ENCODE measurements at places on chromosomes 3 and 15. TPM values are rescaled to one million over a fixed set of nuclear protein-coding genes. Genes with fewer than 3 reads are reported as not detected.

The SOX14 gene
- not detected for total RNA-seq

The TTC21A gene
- total RNA-seq = 1.4 TPM

The PAK6 gene
- total RNA-seq = 1.5 TPM

The PDZRN3 gene
- total RNA-seq = 0.24 TPM

The CHST13 gene
- total RNA-seq = not detected

The BBX gene
- 37.7 TPM for total RNA-seq

The ZNF710 gene
- 27.3 TPM for total RNA-seq

The CLDN11 gene
- not detected for total RNA-seq

The ZIC1 gene
- 1.4 TPM for total RNA-seq

DNA sequence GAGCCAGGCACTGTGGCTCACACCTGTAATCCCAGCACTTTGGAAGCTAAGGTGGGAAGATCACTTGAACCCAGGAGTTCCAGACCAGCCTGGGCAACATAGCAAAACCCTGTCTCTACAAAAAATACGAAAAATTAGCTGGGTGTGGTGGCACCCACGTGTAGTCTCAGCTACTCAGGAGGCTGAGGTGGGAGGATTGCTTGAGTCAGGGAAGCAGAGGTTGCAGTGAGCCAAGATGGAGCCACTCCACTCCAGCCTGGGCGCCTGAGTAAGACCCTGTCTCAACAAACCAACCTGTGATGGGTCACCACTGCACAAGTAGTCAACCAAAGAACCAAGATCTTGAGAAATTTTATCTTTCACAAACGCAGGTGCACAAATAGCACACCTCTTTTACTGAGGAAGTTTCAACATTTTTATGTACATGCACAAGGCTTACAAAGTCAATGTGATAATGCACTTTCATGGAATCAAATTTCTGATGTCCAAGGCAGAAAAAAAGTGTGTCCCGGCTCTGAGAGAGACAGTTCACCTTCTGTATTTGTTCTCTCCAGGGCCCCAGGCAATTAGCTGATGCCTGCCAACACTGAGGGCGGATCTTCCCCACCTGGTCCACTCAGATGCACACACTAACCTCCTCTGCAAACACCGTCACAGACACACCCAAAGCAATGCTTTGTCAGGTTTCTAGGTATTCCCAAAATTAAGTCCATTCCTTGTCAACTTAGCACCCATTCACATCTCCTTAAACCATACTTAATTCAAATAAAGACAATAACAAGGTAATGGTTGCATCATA is 12.4 kb downstream of the ACAA1 start:
- no peaks in the 10 kb centered on the region for H3K4me1 ChIP-seq
- H3K36me3 ChIP-seq = peaks cover 5% of the 10 kb centered on the region
- DNase-seq = no peak
- no peak overlapping the region for H3K4me3 ChIP-seq
- no peaks in the 10 kb centered on the region for H3K27me3 ChIP-seq
- no peak overlapping the region for H3K27ac ChIP-seq

GRCh38 chr15:100997442-100997841 is 78.3 kb downstream of the LRRK1 start:
- no peaks in the 10 kb centered on the region for H3K27me3 ChIP-seq
- no peaks in the 10 kb centered on the region for H3K36me3 ChIP-seq
- no peak overlapping the region for H3K27ac ChIP-seq
- DNase-seq = no peak
- no peaks in the 10 kb centered on the region for H3K4me1 ChIP-seq
- H3K4me3 ChIP-seq = no peak overlapping the region

GRCh38 chr3:153338487-153338886 is 176.5 kb downstream of the RAP2B start:
- H3K4me3 ChIP-seq = no peak overlapping the region
- H3K27me3 ChIP-seq = no peaks in the 10 kb centered on the region
- H3K36me3 ChIP-seq = no peaks in the 10 kb centered on the region
- no peaks in the 10 kb centered on the region for H3K4me1 ChIP-seq
- no peak overlapping the region for H3K27ac ChIP-seq

DNA sequence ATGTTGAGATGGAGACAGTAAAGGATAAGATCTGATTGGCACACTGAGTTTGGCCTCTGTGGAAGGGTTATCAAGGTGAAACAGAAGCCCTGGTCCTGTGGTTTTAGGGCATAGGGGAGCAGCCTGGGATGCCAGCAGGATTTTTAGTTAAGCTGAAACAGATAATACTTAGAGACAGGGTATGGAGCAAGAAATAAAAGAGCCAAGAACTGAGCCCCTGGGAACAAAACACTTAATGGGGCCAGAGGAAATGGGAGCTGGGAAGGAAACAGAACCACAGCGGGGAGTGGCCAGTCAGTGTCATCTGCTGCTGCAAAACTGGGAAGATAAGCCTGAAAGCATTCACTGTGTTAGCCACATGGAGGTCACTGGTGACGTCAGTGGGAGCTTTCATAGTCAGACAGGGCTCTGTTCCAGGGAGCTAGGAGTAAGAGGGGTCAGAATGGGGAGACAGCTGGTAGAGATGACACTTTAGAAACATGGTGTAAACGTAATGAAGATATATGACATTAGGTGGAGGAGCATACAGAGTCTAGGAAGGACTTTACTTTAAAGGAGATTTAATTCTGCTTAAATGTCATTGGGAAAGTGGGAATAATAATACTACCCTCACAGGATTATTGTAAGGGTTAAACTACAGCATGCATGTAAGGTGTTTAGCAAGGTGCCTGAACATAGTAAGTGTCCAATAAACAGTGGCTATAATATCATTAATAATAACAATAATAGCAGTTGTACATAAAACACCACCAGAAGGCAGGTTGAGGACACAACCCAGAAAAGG is 172.7 kb upstream of the CTNNB1 start:
- H3K4me3 ChIP-seq = no peak overlapping the region
- no peaks in the 10 kb centered on the region for H3K27me3 ChIP-seq
- DNase-seq = peak; percentile 38

- H3K4me1 ChIP-seq = no peaks in the 10 kb centered on the region
- no peak for DNase-seq
- no peak overlapping the region for H3K4me3 ChIP-seq
- H3K27ac ChIP-seq = no peak overlapping the region
- H3K27me3 ChIP-seq = no peaks in the 10 kb centered on the region
Measured at GRCh38 chr15:73258271-73259108, 110.3 kb downstream of the HCN4 start.

- no peaks in the 10 kb centered on the region for H3K36me3 ChIP-seq
- DNase-seq = peak; percentile 81
- no peak overlapping the region for H3K27ac ChIP-seq
- no peak overlapping the region for H3K4me3 ChIP-seq
- H3K4me1 ChIP-seq = no peaks in the 10 kb centered on the region
Measured at GRCh38 chr3:194711913-194712312, 26.2 kb downstream of the FAM43A start.

- H3K36me3 ChIP-seq = no peaks in the 10 kb centered on the region
- H3K4me1 ChIP-seq = peaks cover 34% of the 10 kb centered on the region
- H3K27me3 ChIP-seq = no peaks in the 10 kb centered on the region
- no peak for DNase-seq
- no peak overlapping the region for H3K4me3 ChIP-seq
Measured at GRCh38 chr3:30741889-30742288, 135.5 kb downstream of the TGFBR2 start.

- no peak overlapping the region for H3K4me3 ChIP-seq
- DNase-seq = peak; percentile 10
- no peaks in the 10 kb centered on the region for H3K36me3 ChIP-seq
- H3K27ac ChIP-seq = no peak overlapping the region
- no peaks in the 10 kb centered on the region for H3K27me3 ChIP-seq
- H3K4me1 ChIP-seq = peaks cover 5% of the 10 kb centered on the region
Measured at GRCh38 chr3:88343264-88343663, 193.5 kb downstream of the C3orf38 start.

GRCh38 chr3:187709155-187709554 is 6.8 kb upstream of the RTP2 start:
- DNase-seq = no peak
- H3K4me1 ChIP-seq = no peaks in the 10 kb centered on the region
- no peak overlapping the region for H3K4me3 ChIP-seq
- H3K36me3 ChIP-seq = no peaks in the 10 kb centered on the region
- H3K27ac ChIP-seq = no peak overlapping the region

DNA sequence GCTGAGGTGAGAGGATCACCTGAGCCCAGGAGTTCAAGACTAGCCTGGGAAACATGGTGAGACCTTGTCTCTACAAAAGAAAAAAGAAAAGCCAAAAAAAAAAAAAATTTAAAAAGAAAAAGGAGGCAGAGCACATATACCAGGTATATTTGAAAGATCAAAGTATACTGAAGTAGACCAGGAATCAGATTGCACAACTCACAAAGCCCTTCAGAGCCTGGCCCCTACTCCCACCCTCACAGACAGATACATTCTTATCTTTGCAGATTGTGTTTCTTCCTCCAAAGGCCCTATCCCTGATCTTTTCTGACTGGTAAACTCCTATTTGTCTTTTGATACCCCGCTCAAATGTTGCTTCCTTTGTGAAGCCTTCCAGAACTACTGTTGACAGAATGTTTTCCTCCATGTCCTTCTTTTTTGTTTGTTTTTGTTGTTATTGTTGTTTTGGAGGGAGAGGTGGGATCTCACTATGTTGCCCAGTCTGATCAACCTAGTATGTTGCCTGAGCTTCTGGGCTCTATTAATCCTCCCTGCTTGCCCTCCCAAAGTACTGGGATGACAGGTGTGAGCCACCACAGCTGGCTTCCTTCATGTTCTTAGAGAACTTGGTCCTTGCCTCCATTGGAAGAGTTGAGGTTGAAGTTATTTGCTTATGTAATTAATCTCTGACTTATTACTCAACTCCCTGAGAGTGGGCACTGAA is 9.8 kb upstream of the ITGB5 start:
- H3K27me3 ChIP-seq = no peaks in the 10 kb centered on the region
- H3K36me3 ChIP-seq = peaks cover 11% of the 10 kb centered on the region
- H3K4me1 ChIP-seq = peaks cover 13% of the 10 kb centered on the region
- H3K4me3 ChIP-seq = no peak overlapping the region
- no peak overlapping the region for H3K27ac ChIP-seq

GRCh38 chr15:38530113-38530512 is 34.5 kb downstream of the RASGRP1 start:
- H3K4me3 ChIP-seq = no peak overlapping the region
- no peak for DNase-seq
- H3K36me3 ChIP-seq = no peaks in the 10 kb centered on the region
- no peak overlapping the region for H3K27ac ChIP-seq
- no peaks in the 10 kb centered on the region for H3K4me1 ChIP-seq

DNA sequence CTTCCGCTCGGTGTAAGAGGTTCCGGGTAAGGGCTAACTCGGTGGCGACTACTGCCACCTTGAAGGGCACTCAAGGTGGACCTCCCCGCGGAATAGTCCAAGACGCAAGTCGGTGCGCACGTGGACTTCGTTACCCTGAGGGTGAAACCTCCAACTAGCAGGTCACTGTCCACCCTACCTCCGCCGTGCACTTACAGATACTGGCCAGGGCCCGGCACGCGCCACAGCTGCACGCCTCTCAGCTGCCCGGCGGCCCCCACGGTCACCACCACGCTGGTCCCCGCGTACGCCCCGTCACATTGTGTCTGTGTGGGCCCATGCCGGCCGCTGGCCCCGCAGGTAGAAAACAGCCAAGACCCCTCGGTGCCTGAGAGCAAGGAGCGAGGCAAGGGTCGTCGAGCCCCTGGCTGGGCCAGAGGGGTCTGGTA is 1.1 kb downstream of the LTK start:
- H3K36me3 ChIP-seq = no peaks in the 10 kb centered on the region
- peaks cover 20% of the 10 kb centered on the region for H3K4me1 ChIP-seq
- peaks cover 11% of the 10 kb centered on the region for H3K27me3 ChIP-seq
- H3K27ac ChIP-seq = no peak overlapping the region
- H3K4me3 ChIP-seq = peak overlapping the region; percentile 59

DNA sequence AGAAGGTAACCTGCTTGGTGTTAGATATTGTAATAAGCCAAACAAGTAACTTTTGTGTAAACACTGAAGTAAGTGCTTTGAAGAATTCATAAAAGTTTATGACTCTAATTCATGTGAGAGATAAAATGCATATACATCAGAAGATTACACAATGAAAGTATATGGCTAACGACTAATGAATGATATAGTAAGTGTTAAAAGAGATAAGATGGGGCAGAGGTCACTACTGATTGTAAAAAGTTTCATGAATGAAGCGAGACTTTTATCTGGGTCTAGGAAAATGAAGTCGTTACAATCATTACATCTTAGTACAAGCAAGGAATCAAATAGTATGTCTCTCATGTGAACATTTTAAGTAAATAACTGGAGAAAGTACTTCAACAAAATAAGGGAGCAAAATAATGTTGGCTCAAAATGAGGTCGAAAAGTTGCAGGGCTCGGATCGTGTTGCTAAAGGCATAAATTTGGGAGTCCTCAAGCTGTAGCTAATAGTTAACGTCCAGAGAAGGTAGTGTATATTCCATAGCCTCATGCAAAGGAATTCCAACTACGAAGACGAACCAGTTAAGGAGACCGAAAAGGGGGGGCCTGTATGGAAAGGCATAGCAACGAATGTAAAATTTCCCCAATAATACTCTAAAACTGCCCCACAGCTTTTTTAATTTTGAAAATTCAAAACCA is 984 bp upstream of the DUT start:
- H3K4me3 ChIP-seq = peak overlapping the region; percentile 84
- H3K27me3 ChIP-seq = no peaks in the 10 kb centered on the region
- H3K27ac ChIP-seq = peak overlapping the region; percentile 98
- H3K36me3 ChIP-seq = peaks cover 15% of the 10 kb centered on the region

DNA sequence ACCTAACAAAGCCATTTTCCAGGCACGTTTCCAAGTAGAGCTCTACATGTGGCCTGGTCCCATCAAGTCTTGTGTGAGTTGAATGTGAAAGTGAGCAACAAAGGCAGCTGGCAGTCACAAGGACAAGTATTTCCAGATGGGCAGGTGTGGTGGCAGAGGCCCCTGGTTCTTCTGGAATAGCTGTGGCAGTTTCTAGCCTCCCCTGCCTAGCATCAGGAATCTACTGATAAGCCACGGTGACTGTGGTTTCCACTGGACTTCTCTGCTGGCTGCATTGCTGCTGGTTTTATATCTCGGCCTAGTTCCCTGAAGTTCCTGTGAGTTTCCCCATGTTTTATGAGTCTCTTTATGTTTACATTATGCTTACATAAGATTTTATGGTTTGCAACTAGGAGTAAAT is 117.7 kb downstream of the GOLIM4 start:
- no peaks in the 10 kb centered on the region for H3K27me3 ChIP-seq
- H3K4me1 ChIP-seq = peaks cover 18% of the 10 kb centered on the region

DNA sequence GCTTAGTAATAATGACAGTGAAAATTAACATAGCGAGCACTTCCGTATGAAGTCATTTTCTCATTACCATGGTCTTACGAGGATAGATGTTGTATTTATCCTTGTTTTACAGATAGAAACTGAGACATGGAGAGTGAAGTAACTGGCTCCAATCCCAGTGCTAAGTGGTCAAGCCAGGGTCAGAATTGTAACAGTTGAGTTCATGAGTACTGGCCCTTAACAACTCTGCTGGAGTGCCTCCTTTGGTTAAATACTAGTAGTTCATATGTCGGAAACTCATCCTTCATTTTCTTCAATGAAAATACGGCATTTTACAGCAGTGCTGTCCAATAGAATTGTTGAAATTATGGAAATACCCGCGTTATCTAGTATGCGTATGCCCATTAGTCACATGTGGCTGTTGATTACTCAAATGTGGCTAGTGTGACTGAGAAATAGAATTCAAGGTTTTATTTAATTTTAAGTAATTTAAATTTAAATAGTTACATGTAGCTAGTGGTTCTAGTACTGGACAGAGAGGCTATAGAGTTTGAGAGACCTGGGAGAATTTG is 32.5 kb downstream of the FNDC3B start:
- DNase-seq = no peak
- H3K27me3 ChIP-seq = no peaks in the 10 kb centered on the region
- H3K36me3 ChIP-seq = no peaks in the 10 kb centered on the region
- H3K4me3 ChIP-seq = no peak overlapping the region
- peaks cover 38% of the 10 kb centered on the region for H3K4me1 ChIP-seq

- no peak overlapping the region for H3K4me3 ChIP-seq
- H3K27me3 ChIP-seq = no peaks in the 10 kb centered on the region
- no peak for DNase-seq
- peaks cover 47% of the 10 kb centered on the region for H3K4me1 ChIP-seq
- H3K27ac ChIP-seq = no peak overlapping the region
Measured at GRCh38 chr3:35969406-35969805, 330.1 kb downstream of the ARPP21 start.

All from A673 (cell line).